NCI-H82 (cell line): ENCODE measurements at places on chromosomes 12 and 14.

- DNase-seq: no peak
Measured at GRCh38 chr14:101590062-101590461, 28.8 kb downstream of the DIO3 start.

GRCh38 chr12:93184672-93185368 is 192.9 kb upstream of the NUDT4 start:
- DNase-seq: peak; percentile 11

DNA sequence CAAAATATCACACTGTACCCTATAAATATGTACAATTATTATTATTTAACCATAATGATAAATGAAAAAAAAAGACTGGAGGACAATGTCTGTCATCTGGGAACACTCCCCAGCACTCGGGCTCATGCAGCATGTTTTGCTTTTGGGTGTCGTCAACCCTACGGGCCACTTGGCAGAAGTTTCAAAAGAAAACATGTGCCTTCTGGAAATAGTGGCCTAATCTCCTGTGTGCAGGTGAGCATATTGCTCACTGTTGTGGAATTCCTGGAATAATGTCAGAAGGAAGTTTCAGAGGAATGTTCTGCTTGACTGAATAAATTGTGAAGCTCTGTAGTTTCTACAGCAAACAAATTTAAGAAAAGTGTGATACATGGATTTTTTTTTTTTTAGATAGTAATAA is 298.3 kb downstream of the SSPN start:
- no peak for DNase-seq

GRCh38 chr12:47779943-47780504 is 7.0 kb downstream of the SLC48A1 start:
- DNase-seq: no peak

DNA sequence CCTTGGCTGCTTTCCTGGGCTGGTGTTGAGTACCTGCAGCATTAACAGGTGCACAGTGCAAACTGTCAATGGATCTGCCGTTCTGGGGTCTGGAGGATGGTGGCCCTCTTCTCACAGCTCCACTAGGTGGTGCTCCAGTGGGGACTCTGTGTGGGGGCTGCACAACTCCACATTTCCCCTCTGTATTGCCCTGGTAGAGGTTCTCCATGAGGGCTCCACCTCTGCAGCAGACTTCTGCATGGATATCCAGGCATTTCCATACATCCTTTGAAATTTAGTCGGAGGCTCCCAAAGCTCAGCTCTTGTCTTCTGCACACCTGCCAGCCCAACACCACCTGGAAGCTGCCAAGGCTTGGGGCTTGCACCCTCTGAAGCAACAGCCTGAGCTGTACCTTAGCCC is 198.6 kb downstream of the GXYLT1 start:
- DNase-seq: no peak

- DNase-seq: no peak
Measured at GRCh38 chr12:92444763-92445162, 258.0 kb upstream of the PLEKHG7 start.
